Heart right ventricle (tissue), 16 donors: ENCODE measurements at places on chromosomes 3 and 15. TPM values are rescaled to one million over a fixed set of nuclear protein-coding genes. Genes with fewer than 3 reads are reported as not detected.

GRCh38 chr3:126946405-126946804, 36.5 kb upstream of the PLXNA1 start:
- DNase-seq: no peak

DNA sequence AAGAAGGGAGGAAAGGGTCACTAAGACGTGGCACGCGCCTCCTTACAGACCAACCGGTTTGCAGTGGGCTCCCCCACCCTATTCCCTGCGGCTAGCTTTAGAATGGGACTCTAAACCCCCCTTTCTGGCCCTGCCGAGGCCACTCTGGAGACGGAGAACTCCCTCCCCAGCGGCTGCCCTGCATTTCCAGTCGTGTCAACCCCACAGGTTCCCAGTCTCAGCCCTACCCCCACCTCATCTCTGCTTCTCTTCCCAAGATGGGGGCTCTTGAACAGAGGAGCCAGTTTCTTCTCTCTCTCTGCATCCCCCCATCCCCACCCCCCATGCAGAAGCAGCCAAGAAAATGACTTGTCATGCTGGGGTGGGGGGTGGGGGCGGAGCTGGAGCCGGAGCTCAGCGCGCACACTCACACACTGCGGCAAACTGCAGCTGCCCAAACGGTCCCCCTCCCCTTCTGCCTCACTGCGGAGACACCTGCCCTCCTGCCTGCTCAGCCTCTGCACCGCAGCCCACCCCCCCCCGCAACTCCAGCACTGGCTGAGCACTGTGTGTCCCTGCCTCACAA, 871 bp downstream of the MAP1A start:
- peak; percentile 17 for DNase-seq

FBXW12 gene
- not detected for total RNA-seq

DNA sequence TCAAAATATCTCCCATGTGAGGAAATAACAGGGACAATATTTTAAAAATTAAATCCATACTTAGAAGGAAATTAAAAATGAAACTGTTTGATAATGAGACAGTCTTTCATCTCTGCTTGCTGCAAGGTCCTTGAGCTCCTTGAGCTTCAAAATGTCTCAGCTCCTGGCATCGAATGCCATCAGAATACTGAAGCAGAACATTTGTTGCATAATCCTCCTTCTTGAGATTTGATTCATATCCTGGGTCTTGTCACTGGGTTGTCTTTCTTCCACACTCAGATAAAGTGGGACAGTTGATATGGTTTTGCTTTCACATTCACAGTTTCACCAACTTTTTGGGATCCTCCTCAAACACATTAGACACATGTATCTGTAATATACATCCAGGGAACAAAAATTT, 27.8 kb downstream of the COL8A1 start:
- no peak for DNase-seq

DNA sequence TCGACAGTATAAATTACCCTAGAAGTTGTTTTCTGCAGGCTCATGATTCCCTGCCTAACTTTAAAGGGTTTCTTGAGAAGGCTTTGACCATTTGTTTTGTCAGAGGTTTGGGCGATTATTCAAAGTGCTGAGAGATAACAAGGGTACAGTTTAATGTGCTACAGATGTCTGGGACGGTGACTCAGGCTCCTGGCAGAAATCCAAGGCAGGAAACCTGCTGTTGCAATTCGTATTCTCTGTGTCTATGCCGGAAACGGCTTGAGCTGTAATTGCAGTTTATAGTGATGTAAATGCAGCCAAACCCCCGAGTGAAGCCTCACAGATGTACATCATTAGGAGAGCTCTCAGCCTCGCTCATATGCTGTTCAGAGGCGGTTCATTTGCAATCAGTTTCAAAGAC, 65.6 kb downstream of the SYNPR start:
- peak; percentile 73 for DNase-seq

DNA sequence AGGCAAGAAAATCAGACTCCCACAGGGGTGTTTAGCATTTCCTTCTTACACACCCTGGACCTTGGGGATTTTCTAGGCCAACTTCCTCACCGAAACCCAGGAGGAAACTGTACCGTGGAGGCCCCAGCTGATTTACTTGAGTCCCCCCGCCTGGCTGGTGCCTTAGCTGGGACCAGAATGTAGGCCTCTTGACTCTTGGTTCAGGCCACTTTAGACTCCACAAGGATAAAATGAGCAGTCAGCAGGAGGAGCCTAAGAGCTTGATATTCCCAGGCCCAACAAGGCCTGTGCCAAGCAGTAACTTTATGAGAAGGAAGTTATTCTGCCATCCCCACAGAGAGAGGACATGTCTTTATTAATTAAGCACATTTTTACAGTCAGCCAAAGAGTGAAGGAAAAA, 4.6 kb upstream of the APBA2 start:
- DNase-seq: no peak

- DNase-seq: no peak
Observed at GRCh38 chr3:133152056-133152455, 113.9 kb downstream of the TMEM108 start.

- DNase-seq: no peak
Observed at GRCh38 chr3:83622526-83622925, 1336.3 kb upstream of the CADM2 start.

BCL6 gene
- 62.3 TPM for total RNA-seq

DNA sequence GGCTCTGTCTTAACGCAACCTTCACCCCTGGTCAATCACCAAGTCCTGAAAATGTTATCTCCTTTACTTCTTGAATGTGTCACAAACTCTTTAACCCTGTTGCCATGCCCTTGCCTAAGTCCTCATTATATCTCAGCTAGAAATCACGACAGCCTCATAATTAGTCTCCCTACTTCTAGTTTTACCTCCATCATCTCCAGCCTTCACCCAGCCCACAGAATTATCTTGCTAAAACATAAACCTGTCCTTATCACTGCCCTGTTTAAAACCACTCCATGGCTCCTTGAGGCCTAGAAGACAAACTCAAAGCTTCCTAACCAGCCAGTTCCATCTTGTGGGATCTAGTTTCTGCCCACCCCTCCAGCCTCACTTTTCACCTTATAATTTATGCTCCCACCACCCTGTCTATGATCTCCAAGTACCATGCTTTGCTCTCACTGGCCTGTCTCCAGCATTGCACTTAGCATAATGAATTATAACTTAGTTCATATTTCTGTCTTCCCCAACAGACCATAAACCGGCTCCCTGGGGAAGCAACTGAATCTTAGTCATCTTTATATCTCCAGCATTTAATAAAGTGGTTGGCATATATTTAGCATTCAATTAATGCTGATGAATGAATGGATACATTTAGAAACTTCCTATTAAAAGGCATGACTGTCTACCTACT, 39.2 kb downstream of the GPR176 start:
- DNase-seq: no peak

DNA sequence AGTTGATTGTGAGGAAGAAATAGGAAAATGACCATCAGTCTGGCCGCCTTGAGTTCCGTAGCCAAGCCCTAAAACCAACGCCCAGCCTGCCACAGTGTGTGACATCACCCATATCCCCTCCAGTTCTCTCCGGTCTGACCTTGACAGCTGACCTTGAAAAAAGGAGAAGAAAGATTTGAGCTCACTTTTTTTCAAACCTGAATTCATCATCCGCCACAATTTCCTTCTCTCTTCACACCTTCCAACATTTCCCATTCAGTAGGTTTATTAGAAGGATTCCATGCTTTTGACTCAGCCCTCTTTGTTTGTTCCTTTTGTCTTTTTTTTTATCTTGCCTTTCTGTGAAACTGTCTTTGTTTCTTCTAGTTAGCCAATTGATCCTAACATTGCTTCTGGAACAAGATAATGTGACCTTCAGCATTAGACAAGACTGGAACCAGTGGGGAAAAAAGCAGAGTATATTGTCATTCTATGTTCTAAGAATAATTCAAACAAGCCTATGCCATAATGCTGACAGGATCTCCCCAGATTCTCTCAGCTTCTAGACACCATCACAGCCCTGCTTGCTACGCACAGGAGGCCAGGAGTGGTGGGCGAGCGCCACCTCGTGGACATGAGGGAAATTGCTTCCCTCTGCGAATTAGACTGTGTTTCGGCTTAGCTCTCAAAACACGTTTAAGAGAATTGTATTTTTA, 283.1 kb downstream of the FGF12 start:
- DNase-seq: peak; percentile 39

GRCh38 chr3:151926956-151927355, 53.5 kb downstream of the SUCNR1 start:
- DNase-seq: no peak

PARL gene
- 66.7 TPM for total RNA-seq

GRCh38 chr3:149142682-149143081, 13.2 kb downstream of the HPS3 start:
- no peak for DNase-seq

CNTN3 gene
- total RNA-seq: 1.3 TPM

DNA sequence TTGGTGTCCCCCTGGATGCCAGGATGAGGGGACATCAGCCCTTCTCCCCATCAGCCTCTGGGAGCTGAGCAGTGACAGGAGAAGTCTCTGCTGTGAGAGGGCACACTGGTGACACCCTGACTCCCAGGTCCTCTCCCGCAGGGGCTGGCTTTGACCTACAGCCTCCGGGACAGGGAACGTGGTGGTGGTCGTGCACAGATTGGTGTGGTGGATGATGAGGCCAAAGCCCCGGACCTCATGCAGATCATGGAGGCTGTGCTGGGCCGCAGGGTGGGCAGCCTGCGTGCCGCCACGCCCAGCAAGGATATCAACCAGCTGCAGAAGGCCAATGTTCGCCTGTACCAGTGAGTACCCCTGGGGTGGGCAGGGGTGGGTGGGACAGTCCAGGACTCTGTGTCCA, 6.8 kb downstream of the VILL start:
- DNase-seq: no peak

GRCh38 chr3:53111822-53112221, 18.4 kb downstream of the RFT1 start:
- no peak for DNase-seq
